K562 (cell line): ENCODE measurements at places on chromosomes 11 and 22.

GRCh38 chr11:72303179-72303578 is 59.2 kb upstream of the PHOX2A start:
- no peak for DNase-seq

DNA sequence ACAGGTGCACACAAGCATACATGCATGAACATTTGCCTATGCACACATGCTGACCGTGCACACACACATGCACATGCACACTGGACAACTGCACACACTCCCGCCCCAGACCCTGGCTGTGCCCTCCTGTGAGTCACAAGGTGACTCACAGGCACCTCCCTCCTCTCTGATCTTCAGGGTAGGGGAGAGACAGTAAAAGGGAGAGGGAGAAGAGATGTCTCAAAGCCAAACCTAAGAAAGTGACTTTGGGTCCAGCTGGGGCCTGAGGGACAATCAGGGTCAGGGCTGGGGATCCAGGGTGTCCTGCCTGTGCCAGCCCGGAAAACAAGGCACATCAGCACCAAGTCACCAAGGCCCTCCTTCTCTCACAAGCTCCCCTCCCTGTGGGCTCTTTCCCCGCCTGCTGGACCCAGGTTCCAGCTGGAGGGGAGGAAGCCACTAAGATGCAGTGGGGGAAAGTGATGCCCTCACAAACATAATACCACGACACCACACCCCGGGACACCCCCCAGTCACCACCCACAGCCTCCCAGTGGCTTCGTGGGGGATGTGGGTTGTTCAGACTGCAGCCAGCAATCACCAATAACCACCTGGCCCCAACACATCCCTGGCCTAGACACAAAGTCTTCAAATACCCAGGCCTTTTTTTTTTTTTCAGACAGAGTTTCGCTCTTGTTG is 39.3 kb downstream of the PDGFB start:
- DNase-seq = peak; percentile 47

- DNase-seq = no peak
Observed at GRCh38 chr11:71491531-71491930, 35.5 kb upstream of the KRTAP5-7 start.

- DNase-seq = no peak
Observed at GRCh38 chr11:72001834-72002591, 3.3 kb downstream of the IL18BP start.

- DNase-seq = no peak
Observed at GRCh38 chr11:132158091-132158490, 787.7 kb downstream of the NTM start.

GRCh38 chr11:111388420-111388819 is 9.3 kb upstream of the POU2AF1 start:
- DNase-seq = no peak

GRCh38 chr22:16914006-16914405 is 88.8 kb upstream of the XKR3 start:
- DNase-seq = no peak

DNA sequence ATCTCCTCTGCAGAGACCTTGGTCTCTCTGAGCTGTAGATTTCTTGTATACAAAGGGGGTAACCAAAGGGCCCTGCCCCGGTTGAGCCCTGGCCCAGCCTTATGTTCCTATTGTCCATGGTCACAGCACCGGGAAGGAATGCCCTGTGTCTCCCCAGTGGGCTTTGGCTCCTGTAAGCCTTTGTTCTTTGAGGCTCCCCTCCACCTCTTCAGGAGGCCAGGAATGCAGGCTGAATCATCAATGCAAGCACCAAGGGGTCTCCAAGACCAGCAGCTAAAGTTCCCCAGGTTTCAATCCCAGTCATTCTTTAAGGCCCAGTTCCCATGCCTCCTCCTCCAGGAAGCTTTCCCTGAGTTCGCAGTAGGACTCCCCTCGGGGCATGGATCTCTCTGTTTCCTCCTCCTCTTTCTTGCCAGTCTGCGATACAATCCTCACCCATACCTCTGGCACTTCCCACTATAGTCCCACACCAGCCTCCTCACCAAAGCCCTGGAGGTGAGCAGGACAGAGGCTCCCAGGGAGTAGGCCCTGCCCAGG is 29.2 kb upstream of the KLHL35 start:
- no peak for DNase-seq

DNA sequence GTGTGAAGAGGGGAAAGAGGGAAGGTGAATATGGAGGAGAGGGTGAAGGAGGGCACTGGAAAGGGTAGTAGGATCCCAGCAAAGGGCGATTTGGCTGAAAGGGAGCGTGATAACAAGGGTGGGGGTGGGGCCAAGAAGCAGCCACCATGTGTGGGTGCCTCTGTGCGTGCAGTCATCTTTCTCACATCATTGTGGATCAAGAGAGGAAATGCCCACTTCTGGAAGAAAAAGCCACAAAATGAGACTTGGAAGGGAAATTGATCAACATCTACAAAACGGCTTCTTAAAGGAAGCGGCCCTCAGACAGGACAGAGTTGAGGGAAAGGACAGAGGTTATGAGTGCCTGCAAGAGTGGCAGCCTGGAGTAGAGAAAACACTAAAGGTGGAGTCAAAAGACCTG is 1.2 kb upstream of the CXCR5 start:
- no peak for DNase-seq

DNA sequence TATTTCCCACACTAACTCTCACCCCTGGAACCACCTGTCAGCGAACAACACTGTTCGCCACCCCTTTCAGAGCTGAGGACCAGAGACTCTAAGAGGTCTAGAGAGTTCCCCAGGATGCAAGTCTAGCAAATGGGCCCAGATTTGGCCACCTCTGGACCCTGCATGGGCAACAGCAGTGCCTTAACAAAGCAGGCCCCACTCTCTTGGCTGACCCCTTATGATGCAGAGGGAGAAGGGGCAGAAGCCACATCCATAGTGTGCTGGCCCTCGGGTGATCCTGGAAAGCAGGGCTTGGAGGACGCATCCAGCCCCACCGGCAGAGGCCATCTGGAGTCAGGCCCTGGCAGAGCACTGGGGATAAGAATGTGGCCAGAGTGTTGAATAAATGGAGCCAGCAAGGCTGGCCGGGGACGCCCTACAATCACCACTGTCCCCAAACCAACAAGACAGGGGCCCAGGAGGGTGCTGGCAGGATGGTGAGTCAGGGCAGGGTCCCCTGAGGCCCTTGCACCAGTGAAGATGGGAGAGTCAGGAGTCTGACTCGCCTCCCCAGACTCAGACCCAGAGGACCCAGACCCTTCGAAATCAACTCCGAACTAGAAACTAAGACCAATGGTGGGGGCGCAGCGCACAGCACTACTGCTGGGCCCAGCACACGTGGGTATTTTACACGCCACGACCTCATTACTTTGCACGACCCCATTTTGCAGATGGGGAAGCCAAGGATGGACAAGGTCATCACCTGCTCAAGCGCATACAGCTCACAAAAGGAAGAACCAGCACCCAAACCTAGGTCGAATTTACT is 6.5 kb downstream of the CSNK1E start:
- DNase-seq = no peak

DNA sequence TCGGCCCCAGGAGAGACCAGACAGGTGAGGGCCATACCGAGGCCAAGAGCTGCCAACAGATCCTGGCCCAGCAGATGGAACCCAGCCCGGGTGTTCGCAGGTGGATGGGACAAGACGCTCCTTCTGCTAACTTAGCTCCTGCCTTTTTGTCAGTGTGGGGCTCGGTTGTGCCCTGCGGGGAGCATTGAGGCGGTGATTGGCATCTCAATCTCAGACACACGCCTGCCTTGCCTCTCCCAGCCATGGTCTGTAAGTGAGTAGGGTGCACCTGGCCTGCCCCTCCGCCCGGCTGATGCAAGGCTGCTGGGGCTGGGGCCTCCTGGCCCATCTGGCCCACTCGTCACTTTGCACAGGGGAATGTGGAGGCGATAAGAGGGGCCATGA is 350.1 kb downstream of the TBC1D22A start:
- no peak for DNase-seq

GRCh38 chr11:36381015-36381360 is 84.9 kb downstream of the PRR5L start:
- DNase-seq = no peak

- DNase-seq = peak; percentile 77
Observed at GRCh38 chr11:76735841-76736240, 47.3 kb upstream of the TSKU start.

- DNase-seq = no peak
Observed at GRCh38 chr11:95264881-95265280, 33.9 kb upstream of the SESN3 start.

DNA sequence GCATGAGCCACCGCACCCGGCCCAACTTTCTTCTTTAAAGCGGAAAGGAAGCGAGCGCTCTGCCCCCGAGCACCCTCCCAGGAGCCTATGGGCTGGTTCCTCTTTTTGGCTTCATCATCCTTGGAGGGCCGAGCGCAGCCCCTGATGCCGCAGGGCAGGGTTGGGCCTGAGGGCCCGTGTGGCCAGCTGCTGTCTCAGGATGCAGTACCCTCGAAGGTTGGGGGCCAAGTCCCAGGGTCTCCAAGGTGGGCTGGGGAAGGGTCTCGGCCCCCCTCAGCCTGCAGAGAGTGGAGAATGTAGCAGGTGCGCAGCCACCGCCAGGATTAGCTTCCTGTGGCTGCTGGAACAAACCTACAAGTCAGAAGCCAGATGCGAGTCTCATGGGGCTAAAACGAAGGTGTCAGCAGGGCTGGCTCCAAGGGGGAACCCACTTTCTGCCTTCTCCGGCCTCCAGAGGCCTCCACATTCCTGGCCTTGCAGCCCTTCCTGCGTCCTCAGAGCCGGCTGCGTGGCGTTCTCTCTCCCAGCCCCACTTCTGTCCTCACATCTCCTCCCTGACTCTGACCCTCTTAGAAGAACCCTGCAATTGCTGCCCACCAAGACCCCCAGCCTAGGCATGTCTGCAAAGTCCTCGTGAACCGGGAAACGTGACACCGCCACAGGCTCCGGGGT is 2.9 kb downstream of the PANX2 start:
- no peak for DNase-seq

DNA sequence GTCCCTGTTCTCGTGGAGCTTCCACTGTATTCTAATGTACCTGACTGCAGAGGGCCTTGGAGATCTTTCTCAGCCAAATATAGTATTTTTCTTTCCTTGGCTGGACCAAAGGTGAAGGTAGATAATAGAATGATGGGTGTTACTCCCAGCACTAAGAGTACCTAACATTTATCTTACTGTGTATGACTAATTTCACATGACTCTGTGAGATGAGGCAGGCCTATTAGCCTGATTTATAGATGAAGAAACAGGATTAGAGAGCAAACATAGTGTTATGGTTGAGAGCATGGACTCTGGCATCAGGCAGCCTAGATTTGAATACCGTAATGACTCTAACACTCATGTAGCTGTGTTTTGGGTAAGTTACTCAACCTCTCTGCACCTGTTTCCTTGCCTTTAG is 2.7 kb downstream of the ACO2 start:
- no peak for DNase-seq

- DNase-seq = no peak
Observed at GRCh38 chr11:93767018-93767417, 17.1 kb upstream of the MED17 start.

- DNase-seq = no peak
Observed at GRCh38 chr11:94131047-94131717, 2.5 kb downstream of the PANX1 start.

DNA sequence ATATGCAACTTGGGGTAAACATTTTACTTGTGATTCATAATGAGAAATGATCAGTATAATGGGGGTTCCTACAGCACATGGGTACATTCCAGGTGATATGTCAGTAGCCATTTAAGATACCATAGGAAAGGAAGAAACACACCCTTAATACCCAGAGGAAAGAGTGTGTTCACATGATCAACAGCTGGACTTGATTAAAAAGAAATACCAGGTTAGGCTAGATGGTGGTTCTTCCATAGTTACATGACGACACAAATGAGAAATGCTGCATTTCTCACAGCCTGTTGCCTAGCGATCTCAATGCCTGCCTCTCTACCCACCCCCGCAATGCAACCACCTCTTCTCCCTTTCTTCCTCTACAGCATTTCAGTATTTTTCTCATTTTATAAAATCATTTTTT is 96.8 kb downstream of the TTC28 start:
- DNase-seq = no peak

DNA sequence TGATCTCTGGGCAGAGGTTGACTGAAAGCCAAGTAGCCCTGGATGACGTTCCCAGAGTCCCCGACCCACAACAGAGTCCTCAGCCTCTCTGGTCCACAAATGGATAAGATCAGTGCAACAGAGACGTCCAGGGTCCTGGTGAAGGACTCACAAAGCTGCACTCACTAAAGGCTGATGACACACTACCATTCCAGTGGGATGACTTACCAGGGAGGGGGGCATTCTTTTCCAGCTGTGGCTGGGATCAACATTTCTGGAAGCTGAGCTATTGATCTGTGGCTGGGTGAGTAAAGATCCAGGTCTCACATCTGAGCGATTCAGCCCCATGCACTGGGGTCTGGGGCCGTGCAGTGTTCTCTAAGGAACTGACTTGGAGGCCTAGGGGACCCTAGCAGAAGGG is 296.2 kb downstream of the NTM start:
- DNase-seq = no peak

GRCh38 chr11:14093065-14093464 is 130.5 kb downstream of the SPON1 start:
- DNase-seq = no peak
